ENCODE measurements at places on chromosomes 11 and 22. TPM values are rescaled to one million over a fixed set of nuclear protein-coding genes. Genes with fewer than 3 reads are reported as not detected.

The PGR gene
- total RNA-seq: under 0.01 TPM

The CD3D gene
- not detected for total RNA-seq

The DENND6B gene
- 1.7 TPM for total RNA-seq

The OSM gene
- not detected for total RNA-seq

The TEX12 gene
- not detected for total RNA-seq

The MAPK8IP2 gene
- total RNA-seq: 0.14 TPM
